NCI-H226 (cell line): ENCODE measurements at places on chromosomes 6 and 20.

- DNase-seq: no peak
These were observed 158.4 kb downstream of the IBTK start for GRCh38 chr6:82088978-82089771.

DNA sequence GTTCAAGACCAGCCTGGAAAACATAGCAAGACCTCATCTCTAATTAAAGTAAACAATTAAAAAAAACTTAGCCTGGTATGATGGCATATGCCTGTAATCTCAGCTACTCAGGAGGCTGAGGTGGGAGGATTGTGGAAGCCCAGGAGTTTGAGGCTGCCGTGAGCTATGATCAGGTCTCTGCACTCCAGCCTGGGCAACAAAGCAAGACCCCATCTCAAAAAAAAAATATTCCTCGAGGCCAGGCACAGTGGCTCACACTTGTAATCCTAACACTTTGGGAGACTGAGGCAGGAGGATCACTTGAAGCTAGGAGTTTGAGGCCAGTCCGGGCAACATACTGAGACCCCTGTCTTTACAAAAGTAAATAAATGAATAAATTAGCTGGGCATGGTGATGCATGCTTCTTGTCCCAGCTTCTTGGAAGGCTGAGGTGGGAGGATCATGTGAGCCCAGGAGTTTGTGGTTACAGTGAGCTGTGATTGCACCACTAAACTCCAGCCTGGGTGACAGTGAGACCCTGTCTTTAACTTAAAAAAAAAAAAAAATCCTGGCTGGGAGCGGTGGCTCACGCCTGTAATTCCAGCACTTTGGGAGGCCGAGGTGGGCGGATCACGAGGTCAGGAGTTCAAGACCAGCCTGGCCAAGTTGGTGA lies 9.3 kb upstream of the C2 start:
- DNase-seq: no peak

DNA sequence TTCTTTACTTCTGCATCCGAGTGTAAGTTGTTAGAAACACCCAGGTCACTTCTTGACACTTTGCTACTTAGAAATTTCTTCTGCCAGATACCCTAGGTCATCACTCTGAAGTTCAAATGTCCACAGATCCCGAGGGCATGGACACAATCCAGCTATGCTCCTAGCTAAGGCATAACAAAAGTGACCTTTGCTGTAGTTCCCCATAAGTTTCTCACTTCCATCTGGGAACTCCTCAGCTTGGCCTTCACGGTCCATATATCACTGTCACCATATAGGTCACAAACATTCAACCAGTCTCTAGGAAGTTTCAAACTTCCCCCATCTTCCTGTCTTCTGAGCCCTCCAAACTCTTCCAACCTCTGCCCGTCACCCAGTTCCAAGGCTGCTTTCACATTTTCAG lies 65.3 kb downstream of the IRF4 start:
- DNase-seq: no peak

DNA sequence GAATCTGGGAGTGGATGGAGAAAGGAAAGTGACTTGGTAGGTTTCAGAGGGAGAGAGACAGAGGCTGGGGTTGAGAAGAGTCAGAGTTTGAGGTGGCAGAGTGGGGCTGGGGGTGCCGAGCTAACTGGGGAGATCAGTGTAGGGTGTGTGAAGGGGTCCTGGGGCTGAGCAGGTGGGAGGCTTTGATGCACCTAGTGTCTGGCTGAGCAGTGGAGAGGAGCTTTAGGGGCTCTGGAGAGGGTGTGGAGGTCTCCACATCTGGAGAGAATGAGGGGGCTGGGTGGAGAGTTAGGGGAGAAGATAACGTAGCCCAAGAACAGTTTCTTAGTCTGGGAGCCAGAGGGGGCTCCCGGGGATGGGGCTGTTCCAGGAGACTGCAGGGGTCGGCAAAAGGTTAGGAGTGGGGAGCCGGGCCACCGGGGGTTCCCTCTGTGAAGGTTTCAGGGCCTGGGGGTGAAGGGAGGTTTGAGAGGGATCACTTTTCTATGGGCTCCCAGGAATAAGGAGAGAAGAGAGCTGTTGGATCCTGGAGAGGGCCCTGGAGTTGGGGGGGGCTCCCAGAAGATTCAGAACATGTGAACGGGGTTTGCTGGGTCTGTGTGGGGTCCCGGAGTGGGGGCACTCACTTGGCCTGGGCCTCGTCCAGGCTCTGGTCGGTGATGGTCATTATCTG lies 797 bp downstream of the PBX2 start:
- DNase-seq: no peak

DNA sequence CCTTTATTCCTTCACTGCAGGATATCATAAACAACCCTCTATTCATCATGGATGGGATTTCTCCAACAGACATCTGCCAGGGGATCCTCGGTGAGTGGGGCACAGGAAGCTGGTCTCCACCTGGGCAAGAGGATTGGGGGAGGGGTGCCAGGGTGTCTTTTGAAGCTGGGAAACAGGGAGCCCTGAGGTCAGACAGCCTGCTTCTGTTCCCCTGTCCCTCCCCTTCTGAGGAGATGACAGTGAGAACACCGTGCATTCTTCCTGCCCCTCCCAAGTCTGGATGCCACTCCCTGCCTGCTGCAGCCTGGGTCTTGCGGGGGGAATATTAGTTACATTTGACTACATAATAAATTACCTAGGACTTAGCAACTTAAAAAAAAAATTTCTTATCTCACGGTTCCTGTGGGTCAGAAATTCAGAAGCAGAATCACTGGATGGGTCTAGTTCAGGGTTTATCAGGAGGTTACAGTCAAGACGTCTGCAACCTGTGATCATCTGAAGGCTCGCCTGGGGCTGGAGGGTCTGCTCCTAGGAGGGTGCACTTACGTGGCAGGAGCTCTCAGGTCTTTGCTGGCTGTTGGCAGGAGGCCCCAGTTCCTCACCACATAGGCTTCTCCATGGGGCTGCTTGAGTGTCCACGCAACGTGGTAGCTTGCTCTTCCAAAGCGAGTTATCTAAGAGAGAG lies 11.4 kb downstream of the CAPN11 start:
- no peak for DNase-seq

GRCh38 chr20:62405108-62405980 lies 1.7 kb downstream of the CABLES2 start:
- peak; percentile 5 for DNase-seq

DNA sequence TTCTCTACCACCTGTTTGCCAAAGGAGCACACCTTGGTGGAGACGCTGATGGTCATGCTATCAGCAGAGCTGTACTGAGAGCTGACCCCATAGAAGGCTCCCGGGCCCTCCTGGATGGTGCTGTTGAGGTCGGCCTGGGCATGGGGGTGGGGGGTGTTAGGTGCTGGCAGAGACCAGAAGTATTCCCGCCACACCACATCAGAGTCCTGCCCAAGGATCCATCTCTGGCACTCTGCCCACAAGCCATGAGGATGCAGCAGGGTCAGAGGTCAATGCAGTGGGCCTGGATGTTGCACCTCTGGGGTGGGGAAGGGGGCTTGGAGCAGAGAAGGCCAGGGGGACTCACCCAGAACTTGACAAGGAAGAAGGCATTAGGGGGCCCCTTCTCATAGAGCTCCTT lies 7.4 kb downstream of the RPL10A start:
- DNase-seq: no peak

- DNase-seq: no peak
These were observed 121.5 kb upstream of the ARG1 start for GRCh38 chr6:131451321-131452144.

DNA sequence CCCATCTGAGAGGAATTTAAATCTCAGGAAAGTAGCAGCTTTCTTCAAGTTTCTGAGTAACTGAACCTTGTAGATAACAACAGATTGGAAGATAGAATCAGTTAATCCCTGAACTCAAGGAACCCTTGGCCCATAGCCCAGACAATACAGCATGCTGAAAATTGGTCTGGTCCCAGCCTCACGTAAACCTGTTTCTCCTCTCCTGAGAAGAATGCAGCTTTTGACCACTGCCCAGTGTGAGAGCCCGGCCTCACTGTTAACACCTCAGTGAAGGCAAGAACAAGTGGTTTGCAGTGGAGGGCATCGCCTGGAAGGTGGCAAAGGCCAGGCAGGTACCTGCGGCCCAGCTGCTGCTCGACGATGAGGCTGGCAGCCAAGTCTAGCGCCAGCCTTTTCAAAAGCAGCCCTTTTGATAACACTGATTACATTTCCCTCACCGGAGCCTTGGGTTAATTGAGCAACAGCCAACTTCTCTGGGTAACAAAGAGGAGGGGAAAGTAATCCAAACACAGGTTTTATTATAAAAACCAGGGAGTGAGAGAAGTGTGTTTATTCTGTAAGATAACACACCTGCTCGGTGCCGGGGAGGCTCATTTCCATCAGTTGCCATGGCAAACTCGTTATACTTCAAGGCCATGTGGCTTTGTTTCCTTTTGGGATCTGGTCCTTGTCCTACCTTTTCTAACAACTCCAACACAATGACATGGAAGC lies 54.0 kb downstream of the TRAF3IP2 start:
- peak; percentile 44 for DNase-seq

DNA sequence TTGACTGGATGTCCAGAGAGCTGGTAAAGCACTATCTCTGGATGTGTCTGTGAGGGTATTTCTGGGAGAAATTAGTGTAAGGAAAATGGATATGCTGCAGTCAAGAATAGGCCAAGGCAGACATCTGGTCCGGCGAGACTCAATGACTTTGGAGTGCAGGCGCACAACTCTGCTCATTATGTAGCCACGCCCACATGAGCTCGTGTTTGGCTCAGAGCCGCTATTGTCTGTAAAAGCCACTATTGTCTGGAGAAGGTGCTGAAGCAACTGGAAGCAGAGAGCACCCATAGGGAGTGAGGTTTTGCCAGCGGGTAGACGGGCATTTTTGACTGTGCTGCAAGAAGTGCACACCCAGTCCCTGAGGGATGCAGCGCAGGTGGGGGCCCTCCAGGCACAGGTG lies 305.0 kb upstream of the POU3F2 start:
- no peak for DNase-seq

DNA sequence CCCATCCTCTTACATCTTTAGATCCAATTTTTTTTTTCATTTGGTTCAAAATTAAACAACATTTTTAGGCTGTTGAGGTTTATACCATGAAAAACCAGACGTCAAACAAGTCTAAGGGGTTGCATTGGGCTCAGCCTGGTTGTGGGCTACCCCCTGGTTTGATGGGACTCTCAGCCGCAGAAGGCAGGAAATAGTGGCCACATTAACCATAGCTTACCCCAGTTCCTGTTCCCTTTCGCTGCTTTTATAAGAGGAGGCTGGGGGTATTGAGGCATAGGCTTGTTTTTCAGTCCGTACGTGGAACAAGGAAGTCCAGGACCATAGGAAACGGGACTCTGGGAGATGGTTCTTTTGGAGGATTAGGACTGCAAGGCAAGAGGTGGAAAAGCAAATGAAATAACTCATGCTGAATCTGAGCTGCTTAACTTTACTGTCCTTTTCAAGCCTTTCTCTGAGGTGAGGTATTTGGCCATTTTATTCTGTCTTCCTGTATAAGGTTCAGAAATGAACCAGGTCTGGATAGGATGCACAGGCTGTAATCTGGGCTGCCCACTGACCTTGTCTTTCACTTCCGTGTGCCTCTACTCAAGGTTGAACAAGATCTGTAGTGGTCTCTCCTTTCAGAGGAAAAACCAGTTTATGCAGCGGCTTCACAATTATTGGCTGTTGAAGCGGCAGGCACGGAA lies 7.7 kb downstream of the BRPF3 start:
- no peak for DNase-seq

DNA sequence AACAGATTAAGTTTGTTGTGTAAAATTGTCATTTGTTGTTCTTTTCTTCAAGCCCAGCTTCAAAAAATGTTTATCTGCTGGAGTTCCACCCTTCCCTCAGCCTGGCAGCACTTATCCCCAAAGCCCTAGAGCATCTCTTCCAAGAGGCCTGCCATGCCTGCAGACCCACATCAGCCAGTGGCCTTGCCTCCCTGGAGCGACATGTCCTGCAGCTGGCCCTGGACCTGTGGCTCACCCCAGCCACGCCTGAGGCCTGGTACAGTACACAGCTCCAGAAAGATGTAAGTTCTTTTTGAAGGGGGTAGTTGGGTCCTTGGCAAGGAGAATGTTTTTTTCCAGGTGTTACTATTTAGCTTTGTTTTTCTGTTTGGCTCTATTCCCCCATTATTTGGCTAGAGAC lies 124.8 kb downstream of the CD164 start:
- no peak for DNase-seq
